Fibroblast of mammary gland (primary cell): ENCODE measurements at places on chromosomes 3 and 15.
A peak's percentile ranks its signal among the peaks of the same experiment; 100 is the strongest.

DNA sequence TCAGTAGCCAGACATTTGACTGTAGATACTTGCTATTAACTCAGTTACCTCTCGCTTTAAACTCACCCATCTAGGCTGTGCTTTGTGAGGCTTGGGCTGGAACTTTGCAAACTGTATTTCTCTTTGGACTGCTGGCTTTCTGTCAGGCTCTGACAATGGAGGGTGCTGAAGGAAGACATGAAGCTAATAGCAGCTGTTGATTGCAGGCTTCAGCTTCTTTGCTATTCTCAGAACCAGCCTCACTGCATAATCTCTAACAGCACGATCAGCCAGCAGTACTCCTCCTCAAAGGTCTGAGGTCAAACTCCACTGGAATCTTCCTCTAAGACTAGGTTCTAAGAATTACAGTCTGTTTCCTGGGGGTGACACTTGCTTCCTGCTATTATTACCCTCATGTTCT is 295.6 kb downstream of the ZBBX start:
- DNase-seq, result no peak

DNA sequence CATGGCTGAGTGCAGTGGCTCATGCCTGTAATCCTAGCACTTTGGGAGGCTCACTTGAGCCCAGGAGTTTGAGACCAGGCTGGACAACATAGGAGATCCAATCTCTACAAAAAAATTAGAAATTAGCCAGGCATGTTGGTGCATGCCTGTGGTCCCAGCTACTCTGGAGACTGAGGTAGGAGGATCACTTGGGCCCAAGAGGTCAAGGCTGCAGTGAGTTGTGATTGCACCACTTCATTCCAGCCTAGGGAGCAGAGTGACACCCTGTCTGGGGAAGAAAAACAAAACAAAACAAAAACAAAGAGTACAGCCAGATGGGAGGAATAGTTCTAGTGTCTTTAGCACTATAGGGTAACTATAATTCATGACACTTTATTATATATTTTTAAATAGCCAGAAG is 26.2 kb upstream of the COMMD4 start:
- peak; percentile 12 for DNase-seq

- no peak for DNase-seq
These were observed 3.1 kb downstream of the ADAMTSL3 start for GRCh38 chr15:83656943-83657528.

GRCh38 chr3:146581080-146581601 is 24.0 kb downstream of the PLSCR5 start:
- DNase-seq, result no peak

GRCh38 chr15:101088271-101088670 is 163.6 kb downstream of the CHSY1 start:
- no peak for DNase-seq

GRCh38 chr3:81761904-81762580 is 597 bp upstream of the GBE1 start:
- DNase-seq, result no peak

DNA sequence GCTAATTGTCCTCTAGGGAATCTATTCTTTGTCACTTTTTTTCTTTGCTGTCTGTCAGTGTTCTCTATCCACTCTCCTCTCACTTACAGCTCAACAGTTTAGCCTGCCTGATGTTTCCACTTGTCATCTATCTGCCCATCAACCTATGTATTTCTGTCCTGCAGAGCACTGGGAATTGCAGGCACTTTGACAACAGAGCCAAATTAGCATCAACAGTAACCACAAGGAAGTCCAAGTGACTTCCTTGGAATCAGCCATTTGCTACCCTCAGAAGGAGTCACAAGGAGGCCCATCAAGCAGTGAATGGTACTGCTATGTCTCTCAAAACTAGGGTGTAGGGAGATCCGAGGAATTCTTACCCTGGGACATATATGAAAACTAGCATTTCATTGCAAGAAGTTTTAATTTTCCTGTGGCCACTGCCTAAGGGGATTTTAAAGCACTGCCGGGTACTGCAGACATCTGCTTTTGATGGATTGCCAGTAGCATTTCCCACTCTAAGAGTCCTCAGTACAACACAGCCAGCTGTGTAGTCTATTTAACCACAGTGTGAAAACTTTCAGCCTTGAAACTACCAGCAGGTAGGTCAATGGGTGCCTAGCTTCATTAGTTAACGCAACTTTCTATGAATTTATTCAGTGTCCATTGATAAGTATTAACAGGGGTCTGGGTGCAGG is 898.8 kb downstream of the NTRK3 start:
- DNase-seq, result no peak

- no peak for DNase-seq
These were observed 221.5 kb upstream of the TBL1XR1 start for GRCh38 chr3:177418787-177419186.

DNA sequence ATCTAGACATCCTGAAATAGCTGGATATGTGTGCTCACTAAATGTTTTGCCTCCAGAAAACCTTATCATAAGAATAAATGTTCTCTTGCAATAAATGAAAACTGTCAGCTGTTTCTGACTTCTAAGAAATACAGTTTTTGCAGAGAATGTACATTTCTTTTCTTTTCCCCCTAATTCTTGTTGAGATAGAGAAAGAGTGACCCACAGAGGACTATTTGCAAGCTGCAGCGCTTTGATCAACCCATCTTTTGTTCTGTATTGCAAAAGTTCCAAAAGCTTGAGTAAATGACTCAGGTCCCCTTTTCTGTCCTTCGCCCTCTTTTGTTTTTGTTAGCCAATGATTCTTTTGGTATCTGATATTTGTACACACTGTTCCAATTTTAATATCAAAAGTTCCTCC is 141.9 kb downstream of the BBX start:
- DNase-seq, result no peak

- DNase-seq, result peak; percentile 64
These were observed 224.6 kb downstream of the VPS13C start for GRCh38 chr15:61835496-61836106.

DNA sequence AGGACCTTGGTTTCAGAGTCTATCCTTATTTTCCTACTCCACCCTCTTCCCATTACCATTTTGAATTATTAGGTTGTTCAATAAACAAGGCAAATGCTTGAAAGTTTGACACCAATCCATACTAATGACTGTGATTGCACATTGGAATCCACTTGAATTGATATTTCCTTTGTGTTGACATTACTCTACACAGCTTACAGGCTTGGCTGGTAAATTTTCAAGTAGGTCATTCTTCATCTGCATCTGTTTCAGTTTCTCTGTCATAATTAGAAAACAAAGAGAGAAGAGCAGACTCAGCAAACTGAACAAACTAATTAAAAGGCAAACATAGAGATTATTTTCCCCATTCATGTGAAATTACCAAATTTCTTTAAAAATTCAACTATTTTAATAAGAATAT is 732.9 kb upstream of the BCHE start:
- no peak for DNase-seq

GRCh38 chr3:195441476-195441991 is 1.3 kb downstream of the ACAP2 start:
- no peak for DNase-seq

DNA sequence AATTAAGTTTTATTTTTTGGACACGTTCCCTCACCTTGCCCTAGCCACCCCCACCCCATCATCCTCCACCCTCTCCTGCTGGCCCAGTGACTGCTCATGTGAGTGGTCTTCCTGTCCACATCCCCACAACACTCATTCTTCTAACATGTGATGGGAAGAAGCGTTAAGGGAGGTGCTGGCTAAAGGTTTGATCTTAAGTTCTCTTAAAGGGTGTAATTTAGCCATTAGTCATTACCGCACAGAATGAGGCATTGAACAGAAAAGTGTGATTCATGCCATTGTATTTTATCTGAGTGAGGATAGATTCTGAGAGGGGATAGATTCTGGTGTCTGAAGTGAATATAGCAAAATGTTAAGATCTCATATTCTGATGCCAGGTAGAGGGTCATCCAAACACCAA is 272.9 kb upstream of the TPM1 start:
- DNase-seq, result peak; percentile 87

DNA sequence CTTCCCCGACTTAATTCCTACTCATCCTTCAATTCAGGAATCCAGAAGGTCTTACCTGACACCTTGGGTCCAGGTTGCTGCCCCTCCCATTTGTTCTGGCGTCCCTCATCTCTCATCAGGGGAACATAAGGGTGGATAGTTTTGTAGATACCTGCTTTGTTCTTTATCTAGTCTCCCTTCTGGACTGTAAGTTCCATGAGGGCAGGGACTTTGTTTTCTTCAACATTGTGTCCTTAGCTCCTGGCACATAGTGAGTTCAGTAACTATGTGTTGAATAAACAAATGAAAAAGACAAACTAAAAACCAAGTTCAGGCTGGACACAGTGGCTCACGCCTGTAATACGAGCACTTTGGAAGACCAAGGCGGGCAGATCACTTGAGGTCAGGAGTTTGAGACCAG is 13.2 kb upstream of the GPD1L start:
- no peak for DNase-seq

GRCh38 chr15:97071668-97072067 is 741.2 kb downstream of the NR2F2 start:
- DNase-seq, result no peak

DNA sequence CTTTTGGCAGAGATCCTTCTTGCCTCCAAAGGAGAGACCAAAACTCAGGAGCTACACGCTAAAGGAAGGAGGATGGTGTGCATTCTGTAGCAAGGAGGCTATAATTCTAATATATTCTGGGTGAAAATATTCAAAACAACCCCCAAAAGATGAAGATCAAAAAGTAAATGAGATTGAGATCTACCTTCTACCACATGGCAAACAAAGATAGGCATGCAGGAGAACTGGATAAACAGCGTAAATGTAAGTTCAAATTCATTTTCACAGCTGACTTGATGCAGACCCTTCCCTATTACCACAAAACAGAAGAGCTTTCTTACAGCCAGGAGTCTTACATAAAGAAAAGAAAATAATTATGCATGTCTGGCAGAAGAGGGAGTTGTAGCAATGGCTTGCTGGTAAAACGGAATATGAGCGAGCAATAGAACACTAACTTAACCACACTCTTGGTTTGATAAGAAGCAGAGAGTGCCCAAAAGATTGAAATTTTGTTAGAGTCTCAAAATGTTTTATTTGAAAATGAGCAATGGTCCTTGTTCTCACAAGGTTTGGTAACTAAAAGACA is 272.7 kb downstream of the MECOM start:
- no peak for DNase-seq

DNA sequence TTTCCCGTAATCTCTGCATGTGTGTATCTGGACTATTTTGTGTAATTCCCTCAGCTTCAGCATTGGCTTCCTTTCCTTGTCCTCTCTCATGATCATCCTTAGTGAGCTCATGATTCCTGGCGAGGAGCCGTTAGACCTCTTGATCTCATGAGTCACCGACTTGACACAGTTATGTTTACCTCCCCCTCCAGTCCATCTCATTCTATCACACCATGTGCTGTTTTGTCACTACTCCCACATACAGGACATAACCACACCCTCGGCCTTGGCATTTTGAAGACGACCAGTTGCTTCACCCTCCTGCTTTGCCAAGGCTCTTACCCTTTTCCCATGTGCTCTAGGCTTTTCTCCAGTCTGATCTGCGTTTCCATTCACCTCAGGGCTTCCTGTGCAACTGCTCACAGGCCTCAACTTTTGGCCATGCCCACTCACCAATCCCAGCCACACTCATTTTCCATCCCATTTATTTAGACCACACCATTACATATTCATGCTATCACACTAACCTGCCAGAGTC is 41.5 kb downstream of the CP start:
- DNase-seq, result peak; percentile 100

DNA sequence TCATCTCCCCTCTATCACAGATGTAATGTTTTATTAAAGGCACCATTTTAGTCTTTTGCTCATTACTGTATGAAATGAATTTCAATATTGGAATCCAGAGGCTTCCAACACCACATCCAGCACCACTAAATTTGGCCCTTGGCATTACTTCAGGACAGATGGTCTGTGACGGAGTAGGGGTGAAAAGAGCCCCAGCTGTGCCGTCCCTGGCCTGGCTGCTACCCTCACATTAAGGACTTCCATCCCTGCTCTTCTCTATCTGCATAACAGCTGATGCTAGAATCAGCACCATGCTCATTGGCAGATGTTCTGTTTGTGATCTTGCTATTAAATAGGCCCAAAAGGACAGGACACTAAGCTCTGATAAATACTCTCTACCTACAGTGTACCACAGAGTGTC is 152.9 kb downstream of the IL1RAP start:
- DNase-seq, result no peak

GRCh38 chr3:127052121-127052561 is 69.2 kb downstream of the PLXNA1 start:
- DNase-seq, result peak; percentile 17

- no peak for DNase-seq
These were observed 32.2 kb upstream of the ADAMTS17 start for GRCh38 chr15:100373942-100374341.

DNA sequence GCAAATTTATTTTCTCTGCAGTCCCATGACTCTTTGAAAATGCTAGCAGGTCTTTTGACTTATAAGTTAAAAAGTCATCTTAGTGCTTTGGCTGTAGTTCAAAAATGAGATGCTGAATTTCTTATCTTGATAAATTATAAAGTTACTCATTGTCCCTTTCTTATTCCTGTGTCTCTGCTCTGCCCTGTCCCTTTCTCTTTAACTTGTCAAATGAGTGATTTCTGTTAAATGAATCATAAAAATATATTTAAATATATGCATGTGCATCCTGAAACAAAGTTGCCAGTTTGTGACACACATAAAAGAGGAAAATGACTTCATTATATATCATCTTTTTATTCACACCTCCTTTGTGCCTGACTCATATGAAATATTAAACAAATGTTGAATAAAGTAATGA is 1097.3 kb upstream of the EPHA6 start:
- no peak for DNase-seq

GRCh38 chr15:63146684-63147083 is 10.6 kb downstream of the RPS27L start:
- peak; percentile 33 for DNase-seq

DNA sequence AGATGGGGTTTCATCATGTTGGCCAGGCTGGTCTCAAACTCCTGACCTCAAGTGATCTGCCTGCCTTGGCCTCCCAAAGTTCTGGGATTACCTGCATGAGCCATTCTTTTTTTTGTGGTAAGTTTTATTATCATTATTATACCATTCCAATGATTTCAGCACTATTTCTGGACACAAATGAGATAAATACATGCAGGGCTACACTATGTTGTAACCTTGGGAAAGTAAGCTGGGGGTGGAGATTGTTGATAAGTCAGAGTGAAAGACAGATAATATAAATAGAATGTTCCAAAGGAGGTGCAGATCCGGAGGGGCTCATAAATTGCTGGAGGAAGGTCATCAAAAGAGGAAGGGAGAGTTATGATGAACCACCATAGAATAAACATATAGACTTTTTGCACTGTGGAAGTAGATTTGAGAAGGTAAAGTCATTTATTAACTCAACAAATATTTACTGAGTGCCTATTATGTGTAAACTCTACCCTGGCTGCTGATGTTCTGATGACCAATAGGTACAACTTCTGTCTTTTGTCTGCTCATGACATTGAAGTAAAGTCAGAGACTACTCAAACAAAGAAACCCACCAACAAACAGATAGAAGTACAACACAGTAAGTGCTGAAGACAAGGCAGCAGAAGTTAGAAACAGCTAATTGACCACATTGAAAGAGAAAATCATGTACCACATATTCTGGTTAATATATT is 478.9 kb upstream of the GOLIM4 start:
- DNase-seq, result no peak

- no peak for DNase-seq
These were observed 378.1 kb downstream of the GABRB3 start for GRCh38 chr15:26394801-26395200.
